ENCODE measurements at places on chromosomes 6 and 20.

GRCh38 chr6:15395087-15395486 is 149.2 kb downstream of the JARID2 start:
- DNase-seq: no peak

DNA sequence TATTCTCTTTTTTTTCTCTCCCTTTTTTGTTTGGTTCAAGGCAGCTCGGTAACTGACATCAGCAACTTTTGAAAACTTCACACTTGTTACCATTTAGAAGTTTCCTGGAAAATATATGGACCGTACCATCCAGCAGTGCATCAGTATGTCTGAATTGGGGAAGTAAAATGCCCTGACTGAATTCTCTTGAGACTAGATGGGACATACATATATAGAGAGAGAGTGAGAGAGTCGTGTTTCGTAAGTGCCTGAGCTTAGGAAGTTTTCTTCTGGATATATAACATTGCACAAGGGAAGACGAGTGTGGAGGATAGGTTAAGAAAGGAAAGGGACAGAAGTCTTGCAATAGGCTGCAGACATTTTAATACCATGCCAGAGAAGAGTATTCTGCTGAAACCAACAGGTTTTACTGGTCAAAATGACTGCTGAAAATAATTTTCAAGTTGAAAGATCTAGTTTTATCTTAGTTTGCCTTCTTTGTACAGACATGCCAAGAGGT is 10.6 kb downstream of the HEY2 start:
- DNase-seq: no peak

GRCh38 chr6:53587291-53587690 is 42.4 kb upstream of the GCLC start:
- no peak for DNase-seq

DNA sequence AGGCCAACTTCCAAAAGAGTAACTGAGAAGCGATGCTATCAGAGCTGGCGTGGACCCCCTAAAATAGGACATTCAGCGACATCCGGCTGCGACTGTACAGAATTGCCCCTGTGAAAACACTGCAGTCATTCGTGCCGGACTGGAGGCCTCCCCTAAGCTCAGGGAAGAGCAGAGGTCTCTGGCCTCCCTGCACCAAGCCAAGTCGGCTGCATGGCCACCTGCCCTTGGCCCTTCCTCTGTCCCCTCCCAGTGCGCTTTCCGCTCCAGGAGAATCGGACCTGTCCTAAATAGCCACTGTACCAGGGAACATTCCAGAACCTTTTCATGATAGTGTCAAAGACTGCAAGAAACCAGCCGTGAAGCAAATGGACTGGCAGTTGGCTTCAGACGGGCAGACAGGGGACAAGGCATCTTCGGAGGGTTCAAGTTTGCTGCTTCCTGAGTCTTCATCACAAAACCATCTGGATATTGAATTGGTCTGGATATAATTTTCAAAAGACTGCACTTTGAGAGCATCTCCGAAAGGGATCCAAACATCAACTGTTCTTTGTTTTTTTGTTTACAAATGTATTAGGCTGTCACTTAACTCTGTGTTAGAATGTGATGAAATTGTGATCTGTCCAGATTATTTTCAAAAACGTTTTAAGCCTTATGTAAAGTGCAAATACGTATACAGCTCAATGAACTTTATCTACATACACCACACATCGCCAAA is 16.5 kb downstream of the SLC2A4RG start:
- no peak for DNase-seq

DNA sequence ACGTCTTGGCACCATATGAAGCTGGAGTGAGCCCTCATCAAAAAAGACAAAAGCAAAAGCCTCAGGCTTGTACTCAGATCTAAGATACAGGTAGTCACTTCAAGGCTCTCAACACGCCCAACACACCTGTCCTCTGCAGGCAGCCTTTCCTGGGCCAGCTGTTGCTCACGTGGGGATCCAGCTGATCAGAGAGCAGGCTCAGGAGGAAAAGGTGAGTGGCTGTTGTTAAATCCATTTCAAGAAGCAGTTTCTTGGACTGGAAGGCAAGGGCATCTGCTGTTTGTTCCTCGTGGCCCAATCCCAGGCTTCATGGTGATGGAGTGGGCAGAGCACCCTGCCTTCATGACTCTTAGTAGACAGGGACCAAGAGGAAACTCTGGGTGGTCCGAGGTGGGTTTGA is 39.6 kb downstream of the ELMO2 start:
- no peak for DNase-seq

DNA sequence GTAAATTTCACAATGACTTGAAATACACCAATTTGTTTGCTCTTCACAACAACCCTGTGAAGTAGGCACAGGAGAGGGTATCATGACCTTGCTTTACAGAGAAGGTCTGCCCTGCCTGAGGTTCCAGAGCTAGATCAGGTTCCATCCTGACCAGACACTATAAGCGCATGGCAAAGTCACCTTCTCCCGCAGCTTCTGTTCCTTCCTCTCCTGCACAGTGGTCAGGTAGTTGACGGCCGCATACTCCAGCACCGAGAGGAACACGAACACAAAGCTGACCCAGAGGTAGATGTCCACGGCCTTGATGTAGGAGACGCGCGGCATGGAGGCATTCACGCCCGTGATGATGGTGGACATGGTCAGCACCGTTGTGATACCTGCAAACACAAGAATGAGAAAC is 34.3 kb downstream of the PM20D2 start:
- no peak for DNase-seq

- DNase-seq: no peak
Observed at GRCh38 chr20:1535420-1536175, 21.9 kb downstream of the SIRPD start.

Data from stimulated activated CD8-positive, alpha-beta memory T cell treated with anti-CD3 and anti-CD28 coated beads, Interleukin-4, amount 100 ng/mL, for 1 hour (primary cell).